ENCODE measurements at places on chromosomes 13 and 19.

- peak; percentile 40 for DNase-seq
Measured at GRCh38 chr19:30682999-30683536, 310.9 kb downstream of the ZNF536 start.

GRCh38 chr13:42305503-42305902 lies 33.6 kb downstream of the AKAP11 start:
- DNase-seq = no peak

- no peak for DNase-seq
Measured at GRCh38 chr13:98348466-98349200, 171.6 kb upstream of the RNF113B start.

- no peak for DNase-seq
Measured at GRCh38 chr19:55836340-55836739, at the start of gene NLRP4. TSS of gene NLRP4 (plus strand) at chr19:55836540. CDS start at chr19:55852081, 15,541 bp downstream.

DNA sequence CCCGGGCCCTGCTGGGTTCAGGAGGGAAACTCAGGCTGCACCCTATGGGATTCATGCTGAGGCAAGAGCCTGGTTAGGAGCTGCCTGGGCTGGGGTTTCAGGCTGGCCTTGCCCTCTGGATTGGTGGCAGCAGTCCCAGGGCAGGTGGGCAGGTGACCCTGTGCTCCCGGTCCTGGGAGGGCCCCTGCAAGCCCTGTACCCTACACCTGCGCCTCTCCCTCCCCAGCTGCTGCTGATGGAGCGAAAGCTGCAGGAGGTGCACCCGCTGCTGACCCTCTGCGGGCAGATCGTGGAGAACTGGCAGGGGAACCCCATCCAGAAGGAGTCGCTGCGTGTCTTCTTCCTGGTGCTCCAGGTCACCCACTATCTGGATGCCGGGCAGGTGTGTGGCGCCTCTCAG lies 20.4 kb downstream of the MAU2 start:
- no peak for DNase-seq

- no peak for DNase-seq
Measured at GRCh38 chr13:110307767-110308655, 927 bp downstream of the COL4A2 start.

GRCh38 chr13:23561261-23561660 lies 9.0 kb upstream of the TNFRSF19 start:
- DNase-seq = no peak

GRCh38 chr13:112204346-112205327 lies 137.7 kb downstream of the SOX1 start:
- no peak for DNase-seq

- no peak for DNase-seq
Measured at GRCh38 chr19:41637484-41637883, 10.6 kb upstream of the CEACAM4 start.

DNA sequence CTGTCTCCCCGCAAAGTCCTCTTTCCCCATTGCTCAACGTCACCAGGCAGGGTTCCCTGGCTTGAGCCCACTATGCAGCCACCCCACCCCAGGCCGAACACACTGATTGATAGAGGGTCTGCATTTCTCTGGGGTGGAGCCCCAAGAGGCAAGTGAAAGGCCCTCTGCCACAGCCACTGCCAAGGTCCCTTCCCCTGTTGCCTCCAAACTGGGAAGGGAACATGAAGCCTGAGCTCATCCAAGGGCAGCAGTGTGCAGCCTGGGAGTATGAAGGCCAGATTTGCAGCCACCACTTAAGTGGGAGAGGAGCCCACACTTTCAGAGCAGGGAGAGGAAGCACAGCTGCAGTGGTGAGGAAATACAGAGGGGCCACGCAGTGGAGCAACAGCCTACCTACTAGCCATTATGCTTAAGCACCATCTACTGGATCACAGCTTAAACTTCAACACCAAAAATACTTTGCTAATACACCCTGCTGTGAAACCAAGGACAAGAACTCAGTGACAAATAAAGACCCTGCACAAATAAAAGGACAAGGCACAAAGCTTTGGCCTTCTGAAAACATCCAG lies 48.6 kb downstream of the UBL3 start:
- no peak for DNase-seq

- no peak for DNase-seq
Measured at GRCh38 chr13:45773944-45774343, 71.8 kb downstream of the CBY2 start.

GRCh38 chr13:94327318-94327717 lies 152.2 kb downstream of the DCT start:
- DNase-seq = no peak
